ENCODE measurements at places on chromosomes 2 and 18.
A peak's percentile ranks its signal among the peaks of the same experiment; 100 is the strongest.

DNA sequence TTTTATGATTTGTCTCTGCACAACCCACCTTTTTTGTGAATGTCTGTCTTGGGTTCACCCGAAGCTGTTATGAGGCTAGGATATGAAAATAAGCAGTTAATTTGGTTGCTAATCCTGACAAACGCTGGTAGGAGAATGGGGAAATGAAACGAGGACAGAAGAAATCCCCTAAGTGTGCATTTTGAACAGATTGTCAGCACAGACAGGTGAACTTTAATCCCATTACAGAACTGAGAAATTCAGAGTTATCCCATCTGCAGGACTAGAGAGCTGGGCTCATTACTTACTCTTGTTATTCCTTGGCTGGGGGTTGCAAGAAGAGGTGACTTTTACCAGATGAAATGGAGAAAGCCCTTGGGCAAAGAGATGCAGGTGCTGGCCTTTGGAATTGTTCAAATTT lies 123.3 kb upstream of the NYAP2 start:
- no peak for DNase-seq

DNA sequence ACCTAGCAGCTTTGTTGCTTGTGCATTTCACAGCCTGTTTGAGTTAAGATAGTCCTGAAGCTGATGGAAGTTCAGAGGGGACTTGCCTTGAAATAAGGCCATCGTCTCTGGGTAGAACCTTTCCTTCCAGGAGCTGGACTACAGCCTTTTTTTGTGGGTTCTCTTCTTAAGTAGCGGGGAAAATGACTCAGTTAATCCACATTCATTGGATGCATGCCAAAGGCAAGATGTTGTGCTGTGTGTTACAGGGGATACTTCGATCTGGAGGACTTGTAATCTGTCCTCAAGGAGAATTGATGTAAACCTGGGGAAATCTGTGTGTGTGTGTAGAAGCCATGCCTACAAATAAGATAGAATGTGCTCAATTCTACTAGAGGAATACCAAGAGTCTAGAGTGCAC lies 46.8 kb downstream of the RPIA start:
- DNase-seq: no peak

GRCh38 chr2:141770530-141770929 lies 360.3 kb downstream of the LRP1B start:
- DNase-seq: no peak

- DNase-seq: no peak
Measured at GRCh38 chr2:121608367-121608766, 40.9 kb downstream of the CLASP1 start.

DNA sequence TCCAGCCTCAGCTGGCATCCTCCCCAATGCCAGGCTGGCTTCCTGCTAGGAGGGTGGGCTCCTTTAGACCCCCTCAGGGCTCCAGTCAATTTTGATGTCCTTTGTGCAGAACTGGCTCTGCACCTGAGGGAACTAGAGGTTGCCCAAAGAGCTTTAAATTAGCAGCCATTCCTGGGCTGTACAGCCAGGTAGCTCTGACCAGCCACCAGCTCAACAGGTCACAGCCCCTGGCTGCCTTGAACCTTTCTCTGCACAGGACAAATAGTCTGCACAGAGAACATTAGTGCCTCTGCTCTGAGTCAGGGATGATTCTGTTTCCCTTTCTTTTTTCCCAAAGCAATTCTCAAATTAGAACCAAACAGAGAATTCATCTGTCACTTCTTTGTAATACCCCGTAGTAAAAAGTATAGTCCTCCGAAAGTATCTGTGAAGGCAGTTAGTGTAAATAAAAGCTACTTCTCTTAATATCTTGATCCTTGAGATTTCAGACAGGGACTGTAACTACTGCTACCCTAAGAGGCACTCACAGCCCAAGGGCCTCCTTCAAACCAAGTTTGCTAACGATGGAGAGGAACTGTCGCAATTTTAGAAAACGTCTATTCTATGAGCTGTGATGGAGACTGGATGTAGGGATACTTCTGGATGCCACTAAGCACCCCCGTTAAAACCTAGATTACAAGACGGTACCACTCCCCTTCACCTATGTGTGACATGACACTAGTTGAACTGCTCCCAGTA lies 3.0 kb downstream of the TTC32 start:
- no peak for DNase-seq

- DNase-seq: no peak
Measured at GRCh38 chr2:118325321-118325955, 237.2 kb downstream of the INSIG2 start.

GRCh38 chr2:40396124-40396523 lies 55.8 kb downstream of the SLC8A1 start:
- no peak for DNase-seq

DNA sequence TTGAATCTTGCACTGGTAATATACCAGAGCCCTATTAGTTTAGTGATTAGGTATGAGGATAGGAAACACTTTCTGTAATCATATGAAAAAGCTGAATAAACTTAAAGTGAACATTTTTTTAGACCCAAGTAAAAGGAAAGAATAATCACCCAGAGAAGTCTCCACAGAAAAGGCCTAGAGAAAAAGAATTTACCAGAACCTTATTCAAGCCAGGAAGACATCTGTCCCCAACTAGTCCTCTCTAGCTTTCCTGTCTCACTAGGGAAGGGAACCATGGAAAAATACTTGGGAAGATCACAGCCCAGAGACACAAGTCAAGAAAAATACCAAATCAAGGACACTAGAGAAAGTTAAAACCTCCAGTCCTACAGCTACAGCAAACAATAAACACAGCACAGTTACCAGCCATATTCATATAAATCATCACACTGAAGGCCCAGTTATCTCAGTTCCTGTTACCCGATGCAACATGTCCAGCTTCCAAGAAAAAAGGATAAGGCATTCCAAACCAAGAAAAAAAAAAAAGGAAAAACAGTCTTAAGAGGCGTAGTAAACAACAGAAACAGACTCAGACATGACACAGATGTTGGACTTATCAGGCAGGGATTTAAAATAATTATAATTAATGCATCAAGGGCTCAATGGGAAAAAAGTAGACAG lies 461.5 kb downstream of the IRS1 start:
- DNase-seq: no peak

GRCh38 chr2:68789603-68790002 lies 55.0 kb downstream of the ARHGAP25 start:
- DNase-seq: no peak

- no peak for DNase-seq
Measured at GRCh38 chr2:133513893-133514292, 54.4 kb downstream of the NCKAP5 start.

GRCh38 chr18:21831413-21831831 lies 90.8 kb downstream of the MIB1 start:
- no peak for DNase-seq

- no peak for DNase-seq
Measured at GRCh38 chr2:155309483-155309882, 611.0 kb downstream of the KCNJ3 start.

DNA sequence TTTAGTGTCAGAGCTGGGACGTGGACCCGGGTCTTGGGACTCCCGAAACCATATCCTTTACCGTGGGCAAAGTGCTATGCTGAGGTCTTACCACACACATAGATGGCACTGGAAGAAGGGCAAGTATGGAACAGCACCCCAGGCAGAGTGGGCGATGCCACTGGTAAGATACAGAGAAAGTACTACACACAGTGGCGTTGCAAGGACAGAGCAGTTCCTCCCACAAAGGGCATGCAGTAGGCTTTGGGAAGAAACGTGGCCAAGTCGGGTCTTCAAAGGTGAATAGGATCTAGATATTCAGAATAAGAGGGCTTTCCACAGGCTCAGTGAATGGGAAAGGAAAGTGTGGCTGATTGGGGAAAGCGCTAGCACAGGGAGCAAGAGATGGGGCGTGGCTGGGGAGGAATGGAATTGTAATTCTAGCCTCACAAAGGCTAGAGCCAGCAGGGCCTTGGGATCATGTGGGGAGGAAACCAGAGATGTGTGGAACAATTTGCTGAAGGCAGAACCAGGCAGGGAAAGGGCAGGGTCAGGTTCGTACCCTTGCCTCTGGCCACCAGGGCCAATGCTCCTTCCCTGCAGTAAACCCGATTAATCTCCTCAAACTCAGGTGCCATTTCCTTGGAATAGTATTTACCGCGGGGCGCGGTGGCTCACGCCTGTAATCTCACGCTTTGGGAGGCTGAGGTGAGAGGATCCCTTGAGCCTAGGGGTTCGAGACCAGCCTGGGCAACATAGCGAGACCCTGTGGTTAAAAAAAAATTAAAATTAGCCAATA lies 36.0 kb downstream of the PCBP1 start:
- peak; percentile 85 for DNase-seq

GRCh38 chr2:102376052-102376591 lies 20.5 kb downstream of the IL18R1 start:
- DNase-seq: no peak

GRCh38 chr18:10011751-10012150 lies 97.9 kb downstream of the VAPA start:
- DNase-seq: no peak

GRCh38 chr18:77654302-77654701 lies 404.7 kb downstream of the GALR1 start:
- DNase-seq: no peak

DNA sequence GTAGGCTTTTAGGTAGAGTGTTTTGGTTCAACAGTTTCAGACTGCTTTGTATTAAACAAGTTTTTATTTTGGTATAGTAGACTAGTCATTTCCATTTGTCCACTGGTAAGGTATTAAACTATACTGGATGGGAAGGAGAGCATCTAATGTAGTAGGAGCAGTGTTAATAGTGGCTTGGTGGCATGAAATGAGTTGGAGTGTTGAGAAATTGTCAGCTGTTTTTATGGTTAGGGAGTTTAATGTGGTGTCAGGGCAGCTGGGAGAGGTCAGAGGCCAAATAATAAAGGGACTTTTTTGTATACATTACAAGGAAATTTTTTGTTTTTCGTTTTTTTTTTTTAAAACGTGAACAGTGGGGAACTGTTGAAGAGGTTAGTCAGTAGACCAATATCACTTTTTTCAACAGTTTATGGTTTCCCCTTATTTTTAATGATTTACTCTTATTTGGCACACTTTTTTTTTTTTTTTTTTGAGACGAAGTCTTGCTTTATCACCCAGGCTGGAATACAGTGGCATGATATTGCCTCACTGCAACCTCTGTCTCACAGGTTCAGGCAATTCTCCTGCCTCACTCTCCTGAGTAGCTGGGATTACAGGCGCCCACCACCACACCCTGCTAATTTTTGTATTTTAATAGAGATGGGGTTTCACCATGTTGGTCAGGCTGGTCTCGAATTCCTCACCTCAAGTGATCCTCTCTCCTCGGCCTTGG lies 21.2 kb downstream of the ACTR3 start:
- no peak for DNase-seq

DNA sequence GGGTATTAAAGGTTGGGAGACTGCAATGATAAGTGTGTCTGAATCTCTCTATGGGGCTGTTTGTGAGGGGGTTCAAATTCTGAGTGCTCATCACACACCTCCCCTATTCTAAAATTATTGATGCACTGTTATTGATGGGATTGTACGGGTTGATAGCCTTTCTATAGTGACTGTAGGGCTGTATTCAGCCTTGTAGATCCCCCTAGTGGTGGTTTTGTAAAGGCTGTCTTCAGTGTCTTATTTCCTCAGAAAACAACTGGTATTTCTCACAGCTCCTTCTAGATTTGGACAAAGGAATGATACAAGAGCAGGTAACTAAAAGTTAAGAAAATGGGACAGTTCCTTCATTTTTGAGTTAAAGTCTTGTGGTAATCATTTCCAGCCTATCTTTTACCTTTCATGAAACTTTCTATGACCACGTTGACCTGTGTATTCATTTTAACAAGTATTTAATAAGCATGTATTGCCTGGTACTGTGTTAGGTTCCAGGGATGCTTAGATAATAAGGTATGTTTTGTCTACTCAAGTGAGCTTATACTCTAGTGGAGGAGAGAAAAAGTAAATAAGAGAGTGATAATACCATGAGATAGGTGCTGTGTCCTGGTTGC lies 21.2 kb downstream of the SMAD4 start:
- DNase-seq: no peak

Measured in sciatic nerve (tissue), 2 donors.